ENCODE measurements at places on chromosomes 11 and 22. TPM values are rescaled to one million over a fixed set of nuclear protein-coding genes. Genes with fewer than 3 reads are reported as not detected.

The RAB38 gene
- total RNA-seq, result 0.81 TPM

The APOA5 gene
- not detected for total RNA-seq

The GRIK4 gene
- not detected for total RNA-seq

The ALDH3B1 gene
- 124 TPM for total RNA-seq

The PLEKHA7 gene
- 46.9 TPM for total RNA-seq

The INS gene
- not detected for total RNA-seq

The SSRP1 gene
- total RNA-seq, result 222 TPM

The SNAP29 gene
- total RNA-seq, result 11.0 TPM

The DRICH1 gene
- total RNA-seq, result 0.36 TPM

The UPK3A gene
- not detected for total RNA-seq

The SCO2 gene
- 3.0 TPM for total RNA-seq

The VSTM5 gene
- total RNA-seq, result not detected

The KCNJ1 gene
- not detected for total RNA-seq

The LARGE1 gene
- total RNA-seq, result 3.7 TPM
